ENCODE measurements at places on chromosomes 6 and 20. TPM values are rescaled to one million over a fixed set of nuclear protein-coding genes. Genes with fewer than 3 reads are reported as not detected.
A peak's percentile ranks its signal among the peaks of the same experiment; 100 is the strongest.

- DNase-seq = peak; percentile 36
These were observed 247.9 kb downstream of the CDH4 start for GRCh38 chr20:61499859-61500554.

- DNase-seq = peak; percentile 40
These were observed 38.1 kb upstream of the OPN5 start for GRCh38 chr6:47743744-47744143.

DNA sequence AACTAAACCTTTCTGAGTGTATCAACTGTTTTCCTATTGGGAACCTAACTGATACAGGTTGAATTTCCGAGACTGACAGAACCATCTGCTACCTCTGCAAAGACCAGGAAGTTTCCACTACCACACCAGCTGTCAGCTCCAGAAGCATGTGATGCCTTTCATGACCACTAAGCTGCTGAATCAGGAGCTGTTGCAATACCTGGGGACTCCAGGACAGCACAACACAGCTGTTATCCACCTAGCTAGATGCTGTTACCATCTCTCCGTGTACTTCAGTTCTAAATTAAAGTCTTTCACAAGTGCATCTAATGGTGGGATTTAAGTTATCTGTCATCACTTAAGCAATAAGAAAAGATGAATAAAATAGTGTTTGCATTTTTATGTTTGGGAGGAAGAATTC, 158.2 kb upstream of the IMPG1 start:
- no peak for DNase-seq

The DCDC2 gene
- polyA plus RNA-seq = 0.01 TPM

The CRISP3 gene
- not detected for polyA plus RNA-seq

- peak; percentile 49 for DNase-seq
These were observed 838 bp downstream of the AHCY start for GRCh38 chr20:34302312-34302722.

The ANKEF1 gene
- 2.0 TPM for polyA plus RNA-seq

The STAU1 gene
- polyA plus RNA-seq = 77.2 TPM

GRCh38 chr20:33072362-33072761, 7.1 kb upstream of the BPIFB4 start:
- no peak for DNase-seq

The WRNIP1 gene
- 32.4 TPM for polyA plus RNA-seq

- peak; percentile 90 for DNase-seq
These were observed 802.9 kb downstream of the MAFB start for GRCh38 chr20:39885975-39886649.

DNA sequence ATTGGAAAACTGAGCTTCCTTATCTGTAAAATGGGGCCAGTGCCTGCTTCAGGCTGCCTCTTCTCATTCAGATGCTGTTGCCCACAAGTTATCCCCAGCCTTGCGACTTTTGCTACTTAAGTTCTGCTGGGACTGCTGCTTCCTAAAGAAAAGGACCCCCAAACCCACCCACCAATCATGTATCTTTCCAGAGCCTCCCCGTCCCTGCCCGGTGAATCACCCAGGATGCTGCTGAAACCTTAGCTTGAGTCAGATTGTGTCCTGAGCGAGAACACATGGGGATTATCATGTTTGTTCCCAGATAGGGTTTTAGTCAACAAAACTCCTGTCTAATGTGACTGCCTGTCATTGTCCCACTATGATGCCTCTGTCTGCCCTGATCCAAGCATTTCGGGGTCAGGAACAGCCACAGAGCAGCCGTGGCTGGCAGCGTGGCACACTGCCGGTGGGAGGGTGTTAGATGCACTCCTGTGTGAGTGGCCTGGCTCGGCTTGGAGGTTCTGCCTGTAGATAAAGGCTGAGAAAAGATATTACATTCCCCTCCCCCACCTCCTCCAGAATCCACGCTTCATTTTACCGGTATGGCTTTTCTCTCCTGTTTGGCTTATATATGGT, 79.9 kb downstream of the TOX2 start:
- DNase-seq = peak; percentile 40

DNA sequence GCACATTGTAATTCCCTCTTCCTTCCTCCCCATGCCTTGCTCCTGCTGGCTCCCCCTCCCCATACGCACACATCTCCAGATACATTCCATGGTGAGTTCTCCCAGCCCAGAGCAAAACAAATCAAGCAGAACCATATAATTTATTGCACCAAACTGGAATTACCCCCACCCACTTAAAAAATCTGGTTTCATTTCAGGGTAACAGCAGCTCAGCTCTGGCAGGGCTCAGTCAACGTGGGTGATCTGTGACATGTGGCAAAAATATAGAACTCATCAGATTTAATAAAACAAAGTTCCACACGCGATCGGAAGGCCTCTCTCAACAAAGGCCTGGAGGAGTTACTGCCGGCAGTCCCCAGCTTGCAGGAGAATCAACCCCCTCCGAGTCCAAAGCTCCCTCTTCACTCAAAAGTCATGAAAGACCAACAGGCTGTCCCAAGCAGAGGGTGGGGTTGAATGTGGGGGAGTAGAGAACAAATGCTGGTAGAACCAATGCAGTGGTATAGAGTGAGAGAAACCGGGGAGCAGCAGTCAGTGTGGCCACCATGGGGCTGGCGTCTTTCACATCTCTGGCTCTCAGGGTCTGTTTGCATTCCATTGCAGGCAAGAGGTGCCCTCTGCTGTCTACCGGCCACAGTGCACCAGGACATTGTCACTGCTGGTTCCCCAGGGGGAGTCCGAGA, 323.3 kb upstream of the NT5E start:
- peak; percentile 51 for DNase-seq

- DNase-seq = no peak
These were observed 68.6 kb upstream of the RIPOR2 start for GRCh38 chr6:25004357-25004756.

DNA sequence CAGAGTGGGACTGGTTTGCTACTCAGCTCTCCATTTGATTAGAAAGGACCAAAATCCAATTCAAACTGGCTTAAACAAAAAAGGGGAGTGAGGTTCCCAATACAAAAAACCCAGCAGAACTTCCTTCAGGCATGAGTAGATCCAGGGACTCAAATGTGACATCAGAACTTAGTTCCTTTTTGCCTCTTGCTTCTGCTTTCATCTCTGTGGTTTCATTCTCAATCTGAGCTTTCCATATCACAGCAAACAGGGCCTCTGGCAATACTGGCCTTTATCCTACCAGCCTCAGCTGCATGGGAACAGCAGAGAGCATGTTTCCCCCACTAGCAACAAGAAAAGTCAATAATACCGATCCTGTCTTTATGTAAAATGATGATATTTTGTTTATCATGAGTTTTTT, 28.6 kb upstream of the PRELID3B start:
- DNase-seq = no peak

GRCh38 chr6:152461556-152461955, 175.6 kb downstream of the SYNE1 start:
- peak; percentile 4 for DNase-seq

The SAMD3 gene
- polyA plus RNA-seq = 3.9 TPM

DNA sequence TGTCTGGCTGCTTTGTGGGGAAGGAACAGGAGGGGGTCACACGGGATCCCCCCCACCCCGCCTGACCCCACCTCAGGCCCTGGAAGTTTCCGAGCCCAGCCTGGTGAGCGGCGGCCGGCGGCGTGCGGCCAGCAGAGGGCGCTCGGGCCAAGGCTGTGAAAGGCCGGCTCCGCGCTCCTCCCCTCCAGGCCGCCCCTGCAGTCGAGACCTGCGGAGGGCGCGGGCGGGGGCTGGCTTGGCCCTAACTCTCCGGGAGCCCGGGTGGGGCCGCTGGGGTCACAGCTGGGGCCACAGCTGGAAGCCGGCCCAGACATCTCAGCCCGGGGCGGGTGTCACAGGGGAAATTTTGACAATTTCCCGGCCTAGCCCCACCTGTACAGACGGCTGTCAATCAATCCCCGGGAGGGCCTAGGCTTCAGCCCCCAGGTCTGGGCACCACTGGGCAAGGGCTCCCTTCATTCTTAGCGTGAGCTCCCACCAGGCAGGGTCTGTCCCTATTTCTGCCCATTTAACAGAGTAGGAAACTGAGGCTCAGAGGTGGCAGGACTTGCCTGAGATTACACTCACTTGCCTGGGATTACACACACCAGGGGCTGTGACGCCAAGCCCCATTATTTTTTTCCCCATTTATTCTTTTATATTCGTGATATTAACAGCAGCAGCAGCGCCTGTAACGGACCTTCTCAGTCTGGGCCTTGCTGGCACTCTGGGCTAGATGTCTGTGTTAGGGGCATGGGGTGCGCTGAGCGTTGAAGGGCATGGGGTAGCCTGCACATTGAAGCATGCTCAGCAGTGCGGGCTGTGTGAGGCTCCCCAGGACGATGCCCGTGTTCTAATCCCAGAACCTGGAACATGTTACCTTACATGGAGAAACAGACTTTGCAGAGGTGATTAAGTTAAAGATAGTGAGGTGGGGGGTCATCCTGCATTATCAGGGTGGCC, 23.0 kb downstream of the ZBP1 start:
- DNase-seq = peak; percentile 31

GRCh38 chr6:83885984-83886383, 26.5 kb downstream of the CYB5R4 start:
- no peak for DNase-seq

The MOG gene
- not detected for polyA plus RNA-seq

- DNase-seq = no peak
These were observed 6.0 kb downstream of the CST7 start for GRCh38 chr20:24955045-24955444.

- no peak for DNase-seq
These were observed 144.6 kb upstream of the BMP5 start for GRCh38 chr6:56019973-56020372.

The SLC22A23 gene
- polyA plus RNA-seq = 0.81 TPM

DNA sequence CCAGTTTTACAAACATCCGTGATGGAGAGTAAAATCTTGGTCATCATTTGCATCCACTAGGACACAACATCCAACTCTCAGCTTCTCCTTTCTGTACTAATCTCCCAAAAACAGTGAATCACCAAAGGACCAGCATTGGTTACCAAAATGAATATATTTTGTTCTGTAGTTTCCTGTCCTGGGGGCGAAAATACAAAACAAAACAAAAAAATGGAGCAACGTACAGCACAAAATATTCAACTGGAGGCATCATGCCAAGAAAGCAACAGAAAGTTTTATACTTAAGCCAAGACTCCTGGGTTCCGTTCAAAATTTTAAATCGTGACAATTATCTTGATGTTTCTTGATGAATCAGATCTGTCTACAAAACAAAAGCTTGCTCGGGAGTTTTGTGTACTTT, 126.6 kb upstream of the CCDC28A start:
- DNase-seq = peak; percentile 64

The GPX5 gene
- not detected for polyA plus RNA-seq

The ZNF512B gene
- polyA plus RNA-seq = 3.5 TPM

DNA sequence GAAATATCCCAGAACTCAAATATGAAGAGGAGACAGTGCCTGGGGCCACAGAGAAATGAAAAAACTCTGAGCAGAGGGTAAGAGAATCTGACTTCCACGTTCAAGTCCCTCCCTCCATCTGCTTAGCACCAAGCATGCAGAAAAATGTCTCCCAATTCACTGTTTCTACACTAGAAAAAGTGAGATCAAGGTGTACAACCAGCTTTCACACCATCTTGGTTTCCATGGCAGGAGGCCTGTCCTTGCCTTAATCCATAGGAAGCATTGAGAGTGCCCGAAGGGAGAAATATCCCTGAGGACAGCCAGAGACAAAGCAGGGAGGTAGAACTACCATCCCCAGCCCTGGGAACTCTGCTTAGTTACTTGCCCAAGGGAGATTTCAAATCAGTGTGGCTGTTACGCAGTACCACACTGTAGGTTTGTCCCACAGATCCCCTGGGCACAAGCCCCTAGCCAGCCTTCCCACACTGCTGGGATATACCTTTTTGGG, 82.9 kb downstream of the SCML4 start:
- no peak for DNase-seq

The UBR2 gene
- polyA plus RNA-seq = 17.9 TPM

The POPDC3 gene
- polyA plus RNA-seq = 18.6 TPM

DNA sequence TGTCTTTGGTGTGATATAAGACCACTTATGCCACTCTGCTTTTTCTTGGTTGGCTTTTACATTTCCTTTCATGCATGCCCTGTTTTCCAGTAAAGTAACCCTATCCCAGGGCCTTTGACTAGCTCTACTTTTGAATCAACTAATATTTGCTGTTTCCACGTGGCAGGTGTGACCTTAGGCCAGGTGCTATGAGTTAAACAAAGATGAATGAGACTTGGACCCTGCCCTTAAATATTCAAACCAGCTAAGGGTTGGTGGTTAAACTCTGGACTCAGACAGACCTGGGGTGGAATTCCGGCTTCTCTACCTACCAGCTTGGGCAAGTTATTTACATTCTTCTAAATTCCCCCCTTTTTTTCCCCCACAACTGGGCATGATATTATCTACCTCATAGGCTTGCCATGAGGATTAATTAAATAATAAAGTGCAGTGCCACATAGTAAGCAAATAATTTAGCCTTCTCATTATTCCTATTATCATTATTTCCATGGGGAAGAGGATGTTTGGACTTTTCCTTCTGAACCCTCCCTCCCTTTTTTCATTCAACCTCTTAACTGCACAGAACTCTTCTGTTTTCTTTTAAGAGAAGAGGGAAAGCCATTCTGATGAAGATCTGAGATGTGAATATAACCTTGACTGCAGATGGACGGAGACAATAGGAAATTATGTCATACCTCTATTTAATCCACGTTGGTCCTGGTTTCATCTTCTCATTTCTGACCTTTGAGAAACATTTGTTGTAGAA, 143.6 kb upstream of the TNFAIP3 start:
- no peak for DNase-seq

DNA sequence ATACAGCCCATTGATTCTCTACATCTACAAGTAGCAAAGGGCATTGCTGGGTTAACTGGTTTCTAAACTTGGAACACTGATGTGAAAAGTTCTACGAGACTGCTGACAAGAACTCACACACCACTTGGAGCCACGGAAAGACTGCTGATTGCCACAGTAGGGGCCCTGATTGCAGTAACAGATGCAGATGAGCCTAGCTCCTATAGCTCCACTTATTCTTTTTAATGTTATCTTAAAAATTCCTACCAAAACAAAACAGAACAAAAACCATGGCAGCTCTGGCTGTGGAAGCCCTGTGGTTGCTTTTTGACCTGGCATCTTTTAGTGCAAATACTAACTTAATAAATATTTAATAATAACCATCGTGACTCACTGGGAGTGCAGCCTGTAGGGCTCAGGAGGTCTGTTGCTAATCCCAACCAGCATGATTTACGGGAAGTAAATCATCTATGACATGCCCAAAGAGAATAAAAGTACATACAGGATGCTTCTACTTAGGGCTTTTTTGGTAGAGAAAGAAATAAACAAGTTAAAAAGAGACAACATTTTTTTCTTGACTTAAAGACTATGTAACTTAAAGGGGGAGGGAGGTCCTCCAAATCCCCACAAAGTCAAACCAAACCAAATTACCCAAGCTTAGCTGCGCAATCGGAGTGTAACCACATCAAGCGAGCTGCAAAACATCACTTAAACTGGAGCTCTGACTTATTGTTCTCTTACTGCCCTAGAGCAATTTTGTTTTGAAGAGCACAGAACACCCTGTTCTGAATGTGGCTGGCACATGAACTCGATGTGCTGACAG, 87.2 kb downstream of the FKBP5 start:
- peak; percentile 99 for DNase-seq

The SIRPB2 gene
- polyA plus RNA-seq = not detected

The RIPPLY2 gene
- not detected for polyA plus RNA-seq

All from fibroblast of lung (primary cell).